Progenitor cell of endocrine pancreas (in vitro differentiated cells): ENCODE measurements at places on chromosomes 1 and 21.

DNA sequence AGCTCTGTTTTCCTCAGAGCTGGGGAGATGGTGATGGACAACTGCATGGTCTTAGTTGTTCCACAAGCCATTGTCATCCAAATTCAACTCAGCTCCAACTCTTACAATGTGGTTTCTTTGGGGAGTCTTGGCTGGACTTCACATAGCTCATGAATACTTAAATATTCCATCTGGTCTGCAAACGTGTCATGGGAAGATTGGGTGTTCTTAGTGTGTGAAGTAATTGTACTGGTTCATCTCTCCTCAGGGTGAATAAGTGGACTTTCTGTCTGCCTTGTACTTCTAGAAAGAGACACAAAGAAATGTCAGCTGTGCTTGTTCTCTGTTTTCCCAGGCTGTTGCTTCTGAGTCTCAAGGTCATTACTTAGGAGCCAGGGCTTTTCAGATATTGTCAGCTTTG, 106.6 kb downstream of the VPS13D start:
- no peak for DNase-seq

GRCh38 chr21:28554660-28555475, 437.8 kb downstream of the LTN1 start:
- DNase-seq = no peak

DNA sequence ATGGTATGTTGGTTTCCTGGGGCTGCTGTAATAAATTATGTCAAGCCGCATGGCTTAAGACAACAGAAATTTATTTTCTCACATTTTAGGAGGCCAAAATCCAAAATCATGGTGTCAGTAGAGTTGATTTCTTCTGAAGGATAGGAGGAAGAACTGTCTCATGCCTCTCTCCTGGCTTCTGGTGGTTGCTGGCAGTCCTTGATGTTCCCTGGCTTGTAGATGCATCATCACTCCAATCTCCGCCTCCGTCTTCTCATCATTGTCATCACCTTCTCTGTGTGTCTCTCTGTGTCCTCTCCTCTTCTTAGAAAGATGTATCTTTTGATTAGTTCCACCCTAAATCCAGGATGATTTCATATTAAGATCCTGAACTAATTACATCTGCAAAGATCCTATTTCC, 124.7 kb upstream of the CTTNBP2NL start:
- DNase-seq = no peak

DNA sequence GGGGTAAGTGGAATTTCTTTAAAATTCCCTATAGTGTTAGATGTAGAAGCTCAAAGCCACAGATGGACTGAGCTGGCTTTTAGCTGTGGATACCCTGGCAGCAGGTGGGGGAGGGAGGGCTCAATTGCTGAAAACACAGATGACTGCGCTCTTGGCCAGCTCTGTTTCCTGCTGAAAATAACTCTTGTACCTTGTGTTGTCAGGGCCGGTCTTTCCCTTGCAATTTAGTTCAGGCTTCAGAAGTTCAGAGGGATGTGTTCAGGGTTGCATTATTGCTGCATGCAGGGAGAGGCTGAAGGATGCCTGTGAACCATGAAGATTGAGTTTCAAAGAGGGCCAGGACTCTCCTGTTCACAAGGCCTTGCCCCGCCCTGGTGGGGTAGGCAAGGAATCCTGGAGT, 58.1 kb upstream of the GCLM start:
- no peak for DNase-seq

DNA sequence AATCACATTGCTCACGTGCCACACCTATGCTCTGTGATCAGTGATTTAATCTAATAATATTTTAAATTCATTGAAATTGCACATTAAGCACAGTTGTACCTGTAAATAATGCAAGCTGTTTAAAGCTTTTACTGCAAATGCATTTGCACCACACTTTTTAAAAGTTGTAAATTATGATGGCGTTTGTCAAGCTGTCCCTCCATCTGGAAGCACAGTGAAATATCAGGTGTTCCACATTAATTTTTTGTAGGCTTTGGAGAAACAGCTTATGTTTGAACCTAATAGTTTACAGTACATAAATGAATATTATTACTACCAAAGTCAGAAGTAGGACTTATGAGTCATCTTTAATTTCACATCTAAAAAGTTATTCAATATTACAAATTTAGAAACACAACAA, 3.0 kb upstream of the DPYD start:
- no peak for DNase-seq

- DNase-seq = no peak
Observed at GRCh38 chr1:210536254-210536961, 207.7 kb downstream of the HHAT start.

DNA sequence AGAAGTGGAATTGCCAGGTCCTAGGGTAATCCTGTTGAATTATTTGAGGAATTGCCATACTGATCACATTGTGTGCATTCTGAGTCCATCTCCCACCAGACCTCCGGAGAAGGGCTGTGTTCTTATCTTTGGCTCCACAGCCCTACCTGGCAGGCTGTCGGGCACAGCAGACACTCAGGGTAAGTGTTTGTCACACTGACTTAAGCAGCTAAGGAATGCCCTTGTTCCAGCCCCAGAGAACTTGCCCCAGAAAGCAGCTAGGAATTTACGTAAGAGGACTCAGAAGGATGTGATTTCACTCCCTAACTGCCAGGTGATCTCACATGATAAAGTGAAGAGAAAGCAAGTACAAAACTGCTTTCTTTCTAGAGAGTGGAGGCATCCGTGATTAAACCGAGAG, 21.0 kb downstream of the VASH2 start:
- no peak for DNase-seq

- no peak for DNase-seq
Observed at GRCh38 chr1:53605181-53605580, 133.8 kb downstream of the GLIS1 start.

DNA sequence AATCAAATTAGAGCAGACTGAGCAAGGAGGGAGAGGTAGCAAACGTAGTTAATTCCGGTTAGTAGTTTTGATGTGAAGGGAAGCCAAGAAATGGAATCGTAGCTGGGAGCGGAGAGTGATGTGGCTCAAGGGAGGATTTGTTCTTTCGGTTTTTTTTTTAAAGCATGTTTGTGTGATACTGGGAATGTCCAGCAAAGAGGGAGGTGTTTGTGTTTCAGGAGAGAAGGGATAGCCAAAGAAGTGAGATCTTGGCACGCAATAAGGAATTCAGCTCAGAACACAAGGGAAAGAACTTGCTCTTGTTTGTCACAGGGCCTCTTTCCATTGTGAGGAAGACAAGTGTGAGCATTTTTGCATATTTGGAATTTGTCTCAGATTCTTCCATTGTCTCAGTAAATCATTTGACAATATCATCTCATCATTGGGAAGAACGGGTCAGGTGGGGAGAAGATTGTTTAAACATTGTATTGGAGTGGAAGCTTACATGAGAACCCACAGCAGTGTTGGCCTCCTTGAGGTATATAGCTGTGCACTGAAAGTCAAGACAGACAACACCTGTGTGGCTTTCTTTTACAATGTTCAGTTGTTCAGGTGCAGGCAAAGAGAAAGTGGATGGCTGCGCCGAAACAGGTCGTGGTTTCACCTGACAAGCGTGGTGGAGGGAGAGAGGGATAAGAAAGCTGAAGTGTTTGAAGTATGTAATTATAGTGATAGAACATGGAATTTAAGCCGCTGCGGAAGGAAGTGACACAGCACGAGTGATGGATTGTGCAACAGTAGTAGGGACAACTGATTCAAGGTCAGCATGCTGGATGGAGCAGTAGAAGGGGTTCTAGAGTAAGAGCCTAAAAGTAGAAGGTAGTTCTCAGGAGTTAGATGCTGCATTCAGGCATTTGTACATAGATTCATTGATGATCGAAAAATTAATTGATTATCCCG, 25.4 kb downstream of the FMN2 start:
- DNase-seq = no peak

GRCh38 chr1:174258148-174258550, 98.8 kb downstream of the RABGAP1L start:
- DNase-seq = no peak

GRCh38 chr1:230398856-230399255, 27.3 kb downstream of the PGBD5 start:
- DNase-seq = no peak

GRCh38 chr1:85317560-85317959, 41.1 kb upstream of the BCL10 start:
- no peak for DNase-seq
